ENCODE measurements at places on chromosomes 13 and 19. TPM values are rescaled to one million over a fixed set of nuclear protein-coding genes. Genes with fewer than 3 reads are reported as not detected.

PIH1D1 gene
- 49.9 TPM for total RNA-seq

ZMYM2 gene
- total RNA-seq: 146 TPM

ZNF728 gene
- total RNA-seq: under 0.01 TPM

CDC16 gene
- 51.9 TPM for total RNA-seq

TFPT gene
- total RNA-seq: 9.6 TPM

MUC16 gene
- total RNA-seq: not detected

APOC4 gene
- total RNA-seq: not detected
